ENCODE measurements at places on chromosomes 7 and 10.

DNA sequence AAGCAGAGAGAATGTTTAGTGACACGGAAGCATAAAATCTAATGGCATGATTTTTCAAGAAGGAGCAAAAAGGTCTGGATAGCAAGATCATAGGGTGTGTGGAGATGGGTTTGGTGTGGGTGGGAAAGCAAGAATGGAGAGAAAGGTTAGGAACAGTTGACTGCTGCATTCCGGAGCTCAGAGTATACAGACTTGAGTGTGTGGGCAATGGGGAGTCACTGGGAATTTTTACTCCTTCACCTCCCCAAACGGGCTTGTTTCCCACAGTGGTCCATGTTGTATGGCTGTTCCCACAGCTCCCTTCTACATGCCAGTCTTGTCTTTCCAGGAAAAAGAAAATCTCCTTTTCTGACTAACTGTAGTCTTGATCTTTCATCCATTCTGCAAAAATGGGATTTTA is 122.1 kb downstream of the CDK6 start:
- no peak for DNase-seq

- DNase-seq = no peak
These were observed 271.6 kb downstream of the CSTF2T start for GRCh38 chr10:51427758-51428157.

DNA sequence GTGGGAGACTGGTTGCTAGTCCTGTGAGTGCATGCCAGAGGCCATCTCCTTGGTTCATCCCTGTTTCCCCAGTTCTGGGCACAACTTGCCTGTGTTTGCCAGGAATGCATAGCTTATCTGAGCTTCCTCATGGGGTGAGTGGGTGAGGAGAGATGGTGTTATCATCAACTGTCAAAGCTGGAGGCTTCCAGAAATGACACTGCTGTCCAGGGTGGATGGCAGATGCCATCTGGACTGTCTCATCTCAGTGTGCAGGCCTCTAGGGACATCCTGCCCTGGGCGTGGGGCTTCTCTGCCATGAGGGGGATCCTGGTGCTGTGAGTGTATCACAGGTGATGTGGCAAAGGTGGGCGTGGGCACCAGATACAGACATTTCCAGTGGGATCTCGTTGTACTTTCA is 328.6 kb downstream of the DPP6 start:
- no peak for DNase-seq

GRCh38 chr10:77974396-77975074 is 48.0 kb upstream of the DLG5 start:
- no peak for DNase-seq

DNA sequence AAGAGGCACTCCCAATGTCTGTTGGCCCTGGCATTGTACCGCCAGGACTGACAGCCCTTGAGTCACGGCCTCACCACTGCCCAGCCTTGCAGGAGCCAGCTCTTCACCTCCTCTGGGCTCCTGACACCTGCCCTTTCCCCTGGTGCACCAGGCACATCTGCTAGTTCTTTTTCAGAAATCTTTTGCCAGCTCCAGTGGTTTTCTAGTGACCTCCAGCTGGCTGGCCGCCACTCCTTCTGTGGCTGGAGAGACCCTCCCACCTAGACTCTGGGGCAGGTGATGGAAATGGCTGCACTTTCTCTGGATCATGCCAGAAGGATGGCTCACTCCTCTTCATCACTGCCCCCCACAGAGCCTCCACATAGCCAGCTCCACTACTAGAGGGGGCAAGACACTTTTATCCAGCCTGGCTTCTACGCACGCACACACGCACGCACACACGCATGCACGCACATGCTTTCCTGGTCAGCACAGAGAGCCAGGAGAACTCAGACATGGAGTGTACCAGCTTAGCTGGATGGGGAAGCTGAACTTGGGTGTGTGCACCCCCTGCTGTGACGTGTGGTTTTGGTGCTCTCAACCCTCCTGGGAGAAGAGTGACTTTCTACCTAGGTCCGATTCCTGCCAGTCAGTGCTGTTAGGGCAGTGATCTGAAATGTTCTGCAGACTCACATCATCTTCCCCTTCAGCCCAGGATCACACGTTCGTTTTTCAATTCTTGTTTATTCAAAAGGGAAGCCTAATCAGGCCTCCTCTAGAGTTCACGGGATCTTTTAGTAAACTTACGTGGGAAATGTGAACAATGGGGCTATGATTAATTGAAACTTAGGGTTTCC is 222.0 kb downstream of the PRPF18 start:
- DNase-seq = no peak

- no peak for DNase-seq
These were observed 89.3 kb upstream of the PITRM1 start for GRCh38 chr10:3261921-3262320.

- DNase-seq = peak; percentile 38
These were observed 3.1 kb upstream of the MRC1 start for GRCh38 chr10:17805921-17806577.

DNA sequence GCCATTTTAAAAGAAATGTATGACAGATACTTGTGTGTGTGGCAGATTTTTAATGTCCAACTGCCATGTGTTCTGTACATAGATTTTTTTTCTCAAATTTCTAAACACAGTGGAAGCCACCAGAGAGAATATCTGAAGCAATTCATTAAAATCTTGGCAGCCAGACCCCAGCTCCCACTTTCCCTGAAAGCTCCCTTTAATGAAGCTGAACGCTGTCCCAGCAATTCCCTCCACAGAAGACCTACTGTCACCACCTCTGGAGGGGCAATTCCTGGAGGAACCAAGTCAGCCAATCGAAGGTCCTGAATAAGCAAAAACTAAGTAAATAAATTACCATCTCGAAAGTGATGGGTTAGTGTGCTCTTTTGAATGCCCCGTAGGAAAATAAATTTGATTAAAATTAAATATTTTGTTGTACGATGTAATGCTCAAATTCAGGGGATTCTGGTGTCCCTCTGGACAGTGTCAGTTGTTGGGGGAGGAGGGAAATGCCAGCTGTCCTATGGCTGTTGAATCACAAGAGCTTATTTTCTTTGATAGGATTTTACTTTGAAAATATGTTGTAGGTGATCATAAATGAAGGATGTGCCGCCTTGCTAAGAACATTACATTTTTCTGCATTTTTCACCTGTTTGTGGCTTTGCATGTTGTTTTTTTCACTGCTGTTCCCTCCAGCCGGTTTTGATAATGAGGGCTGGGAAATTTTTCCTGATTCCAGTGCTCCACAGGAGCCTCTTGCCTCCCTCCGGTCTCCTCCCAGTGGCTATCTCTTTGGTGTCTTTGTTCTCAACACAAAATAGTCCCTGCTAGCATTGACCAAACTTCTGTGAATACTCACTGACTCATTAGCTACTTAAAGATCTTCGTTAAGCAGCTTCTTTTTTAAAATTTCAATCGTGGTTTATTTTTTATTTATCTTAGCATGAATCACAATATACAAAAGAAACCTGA is 9.2 kb upstream of the GSAP start:
- DNase-seq = no peak

DNA sequence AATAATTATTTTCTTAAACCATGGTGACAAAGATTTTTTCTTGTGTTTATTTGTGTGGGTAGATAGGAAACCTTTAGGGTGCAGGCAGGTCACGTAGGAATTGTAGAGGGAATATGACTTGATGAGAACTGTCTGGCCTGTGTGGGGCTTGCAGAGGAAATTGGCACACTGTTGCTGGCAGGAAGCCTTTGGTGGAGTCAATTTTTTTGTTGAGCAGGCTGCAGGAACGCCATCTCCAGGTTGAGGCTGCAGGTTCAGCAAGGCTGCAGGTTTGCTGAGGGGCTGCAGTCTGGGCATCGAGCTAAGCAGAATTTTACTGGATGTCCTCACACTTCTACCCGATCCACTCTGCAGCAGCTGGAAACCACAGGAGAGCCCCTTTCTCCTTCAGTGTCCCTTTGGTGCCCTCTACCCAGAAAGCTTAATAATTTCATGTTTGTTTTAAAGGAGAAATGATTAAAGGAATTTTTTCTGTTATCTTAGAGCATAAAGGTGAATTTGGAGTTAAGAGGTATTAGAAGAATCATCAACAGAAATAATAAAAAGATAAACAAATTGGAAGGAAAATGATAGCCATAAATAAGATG is 37.0 kb downstream of the TBC1D12 start:
- no peak for DNase-seq

DNA sequence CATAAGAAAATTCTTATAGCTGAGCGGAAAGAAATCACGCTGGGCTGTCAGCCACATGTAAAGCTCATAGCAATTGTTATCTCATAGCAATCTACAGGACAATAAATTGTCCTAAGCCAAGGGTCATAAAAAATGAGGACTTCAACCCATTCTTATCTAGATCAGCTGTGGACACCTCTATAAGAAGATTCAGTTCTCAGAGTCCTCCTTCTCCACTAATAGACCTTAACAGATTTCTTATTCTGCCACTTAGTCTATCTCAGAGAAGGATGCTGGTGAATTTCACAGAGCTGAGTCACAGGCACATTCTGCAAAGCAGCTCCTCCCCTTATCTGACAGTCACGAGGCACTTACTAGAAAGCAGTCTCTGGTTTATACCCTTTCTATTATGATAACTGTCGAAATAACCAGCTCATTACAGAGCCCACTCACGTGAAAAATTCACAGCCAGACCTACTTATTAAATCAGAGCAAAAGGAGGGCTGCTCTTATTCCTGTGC is 185.3 kb upstream of the PCLO start:
- DNase-seq = no peak

DNA sequence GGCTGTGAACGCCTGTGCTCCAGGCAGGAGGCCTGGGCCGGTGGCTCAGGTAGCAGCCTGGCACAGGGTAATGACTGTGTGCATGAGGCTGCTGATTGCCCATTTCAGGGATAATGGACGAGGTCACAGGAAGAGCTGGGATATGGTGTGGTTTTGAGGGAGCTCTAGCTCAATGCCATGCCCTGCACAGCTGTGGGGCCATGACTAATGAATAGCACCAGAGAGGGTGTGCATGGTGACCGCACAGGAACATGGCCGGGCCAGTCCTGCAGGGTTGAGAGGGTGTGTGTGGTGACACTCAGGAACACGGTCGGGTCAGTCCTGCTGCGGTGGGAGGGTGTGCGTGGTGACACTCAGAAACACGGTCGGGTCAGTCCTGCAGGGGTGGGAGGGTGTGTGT is 21.8 kb downstream of the NKX6-2 start:
- no peak for DNase-seq

- DNase-seq = peak; percentile 30
These were observed 162.3 kb downstream of the ITGB1 start for GRCh38 chr10:32795598-32796183.

GRCh38 chr10:101889256-101890210 is 45.9 kb upstream of the KCNIP2 start:
- peak; percentile 71 for DNase-seq

GRCh38 chr10:80598084-80598798 is 60.5 kb downstream of the SH2D4B start:
- DNase-seq = no peak

DNA sequence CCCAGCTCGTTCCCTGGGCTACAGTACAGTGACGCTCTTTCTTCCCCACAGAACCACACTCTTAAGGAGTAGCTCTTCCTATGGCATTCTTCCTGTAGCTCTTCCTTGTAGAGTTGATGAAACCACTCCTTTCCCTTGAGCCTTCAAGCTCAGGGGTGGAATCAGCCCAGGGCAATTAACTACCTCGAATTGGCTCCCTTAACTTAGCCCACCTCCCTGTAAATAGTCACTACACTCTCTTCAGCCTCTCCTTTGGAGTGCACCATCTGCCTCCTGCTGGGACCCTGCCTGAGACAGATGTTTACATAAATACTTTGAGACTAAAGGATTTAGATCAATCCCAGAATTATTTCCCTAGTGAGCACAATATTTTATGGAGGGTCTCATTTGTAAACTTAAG is 537.8 kb upstream of the AUTS2 start:
- no peak for DNase-seq

DNA sequence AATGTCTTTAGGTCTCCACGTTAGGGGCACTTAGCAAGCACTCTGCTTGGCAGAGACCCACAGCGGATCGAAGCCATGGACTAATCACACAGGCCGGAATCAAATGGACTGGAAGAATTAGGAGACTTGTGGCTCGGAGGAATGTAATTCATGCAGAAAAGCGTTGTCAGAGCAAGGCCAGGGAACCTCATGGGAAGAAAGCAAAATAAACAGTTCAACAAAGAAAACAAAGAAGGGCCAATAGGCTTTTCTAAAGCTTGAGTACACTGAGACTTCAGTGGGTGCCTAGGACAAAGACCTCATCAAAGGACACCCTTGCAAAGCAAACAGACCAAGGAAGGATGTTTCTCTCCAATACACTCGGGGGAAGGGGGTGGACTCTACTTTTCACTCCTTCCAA is 171.1 kb downstream of the GLI3 start:
- DNase-seq = no peak

GRCh38 chr10:122703483-122704448 is 4.1 kb upstream of the C10orf120 start:
- peak; percentile 64 for DNase-seq

DNA sequence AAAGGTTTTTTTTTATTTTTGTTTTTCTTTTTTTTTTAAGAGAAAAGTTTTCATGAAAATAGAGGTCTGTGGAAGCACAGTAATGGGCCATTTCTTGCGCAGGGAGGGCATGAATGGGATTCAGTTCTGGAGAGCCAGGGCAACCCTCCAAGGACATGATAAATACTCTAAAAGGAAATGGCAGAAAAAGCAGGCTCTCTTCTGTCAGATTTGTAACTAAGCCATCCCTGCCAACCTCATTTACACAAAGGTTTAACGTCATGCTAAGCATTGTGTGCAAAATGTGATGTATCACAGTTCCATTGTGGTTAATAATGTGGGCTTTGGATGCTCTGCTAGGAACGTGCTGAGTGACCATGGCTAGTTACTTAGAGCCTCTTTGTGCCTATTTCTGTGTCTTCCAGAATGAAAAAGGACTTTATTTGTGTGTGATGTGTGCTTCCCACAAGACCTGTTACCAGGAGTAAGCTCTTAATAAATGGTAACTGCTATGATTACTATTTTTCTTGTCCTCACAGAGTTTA is 1095.9 kb upstream of the SORCS1 start:
- DNase-seq = no peak

- no peak for DNase-seq
These were observed 410.0 kb upstream of the FOXK1 start for GRCh38 chr7:4272141-4272540.

GRCh38 chr7:108535257-108535656 is 9.3 kb upstream of the PNPLA8 start:
- no peak for DNase-seq

- peak; percentile 20 for DNase-seq
These were observed 138.2 kb upstream of the MKLN1 start for GRCh38 chr7:131189488-131189887.

- no peak for DNase-seq
These were observed 26.9 kb upstream of the TMEM213 start for GRCh38 chr7:138770904-138771303.

DNA sequence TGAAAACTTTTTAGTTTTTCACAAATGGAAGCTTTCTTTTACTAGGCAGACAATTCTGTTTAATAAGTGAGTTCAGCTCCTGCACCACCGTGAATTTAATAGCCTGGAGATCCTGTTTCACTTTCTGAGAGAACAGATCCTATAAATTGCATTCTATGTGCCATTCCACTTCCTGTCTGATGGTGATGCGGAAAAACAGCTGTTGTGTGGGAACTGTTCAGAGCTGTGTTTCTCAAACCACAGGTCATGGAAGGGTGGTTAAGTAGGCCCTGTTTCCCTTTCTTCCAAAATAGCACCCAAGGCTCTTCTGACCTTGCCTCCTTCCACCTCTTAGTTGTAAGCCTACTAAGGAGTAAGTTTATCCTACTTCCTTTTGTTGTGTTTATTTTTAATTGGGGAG is 97.2 kb upstream of the DKK1 start:
- no peak for DNase-seq

GRCh38 chr7:48180981-48181380 is 9.7 kb downstream of the ABCA13 start:
- DNase-seq = peak; percentile 25

GRCh38 chr10:42795701-42796100 is 13.1 kb downstream of the BMS1 start:
- no peak for DNase-seq

Data from activated CD4-positive, alpha-beta T cell treated with anti-CD3 and anti-CD28 coated beads, Interleukin-2, amount 50 U/mL, for 16 hours (primary cell).